Naive thymus-derived CD8-positive, alpha-beta T cell (primary cell): ENCODE measurements at places on chromosomes 4 and X.

- no peak for DNase-seq
Observed at GRCh38 chrX:123731987-123732669, 724 bp downstream of the THOC2 start.

DNA sequence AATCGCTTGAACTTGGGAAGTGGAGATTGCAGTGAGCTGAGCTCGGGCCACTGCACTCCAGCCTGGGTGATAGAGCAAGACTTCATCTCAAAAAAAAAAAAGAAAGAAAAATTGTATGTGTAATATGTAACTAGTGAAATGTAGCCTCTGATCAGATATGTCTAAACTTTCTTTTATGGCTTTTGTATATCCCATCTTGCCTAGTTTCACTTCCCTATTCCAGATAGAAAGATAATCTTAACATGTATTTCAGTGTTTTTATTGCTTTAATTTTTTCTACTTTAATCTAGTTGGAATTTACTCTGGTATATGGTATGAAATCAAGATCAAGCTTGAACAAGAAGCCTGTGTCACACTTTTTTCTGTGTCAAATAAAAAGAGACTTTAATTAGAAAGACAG, 1.9 kb upstream of the ZNF41 start:
- DNase-seq: no peak

GRCh38 chrX:153725039-153725831, 579 bp downstream of the ABCD1 start:
- peak; percentile 10 for DNase-seq

DNA sequence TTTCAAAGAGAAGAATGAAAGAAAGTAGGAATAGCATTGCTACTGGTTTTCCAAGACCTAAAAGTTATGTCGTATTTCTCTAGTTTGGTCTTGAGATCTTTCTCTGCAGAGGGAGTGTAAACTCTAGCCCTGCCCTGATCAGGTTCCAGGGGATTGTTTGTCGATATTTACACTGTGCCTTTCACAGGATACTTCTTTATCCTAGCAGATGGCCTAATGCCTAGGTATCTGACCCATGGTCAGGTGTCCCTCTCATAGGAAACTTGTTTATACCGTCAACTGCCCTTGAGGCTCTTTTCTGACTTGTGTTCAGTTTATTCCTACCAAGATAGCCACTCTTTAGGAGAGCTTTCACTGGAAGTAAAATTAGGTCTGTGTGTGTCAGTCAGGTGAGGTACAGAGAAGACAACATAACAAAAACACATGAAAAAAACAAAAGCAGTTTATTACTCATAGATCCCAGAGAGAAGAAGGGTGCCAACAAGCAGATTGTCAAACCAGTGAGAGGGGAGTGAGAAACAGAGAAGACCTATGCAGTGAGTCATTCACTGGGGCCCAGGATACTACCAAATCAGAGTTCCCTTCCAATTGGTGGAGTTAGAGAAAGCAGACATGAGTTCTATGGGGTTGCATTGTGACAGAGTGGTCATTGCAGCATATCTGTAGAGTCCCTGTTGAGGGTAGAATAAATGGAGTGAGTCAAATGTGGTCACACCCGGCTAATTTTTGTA, 40.6 kb upstream of the THOC2 start:
- no peak for DNase-seq

DNA sequence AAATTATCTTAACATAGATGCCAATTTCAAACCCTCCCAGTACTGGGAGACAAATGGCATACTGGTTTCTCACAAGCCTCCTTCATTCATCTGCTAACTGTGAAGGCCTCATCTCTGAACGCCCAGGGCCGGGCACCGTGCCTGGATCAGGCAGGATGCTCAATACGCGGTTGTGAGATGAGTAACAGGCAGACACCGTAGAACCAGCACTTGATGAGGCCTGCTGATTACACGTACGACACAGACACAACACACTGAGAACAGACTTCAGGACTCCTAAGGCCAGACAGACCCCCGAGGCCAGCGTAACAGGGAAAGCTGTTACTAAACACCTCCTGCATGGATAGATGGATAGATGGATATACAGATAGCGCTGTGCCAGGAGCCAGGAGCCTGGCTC, 154.6 kb downstream of the AFAP1 start:
- no peak for DNase-seq

DNA sequence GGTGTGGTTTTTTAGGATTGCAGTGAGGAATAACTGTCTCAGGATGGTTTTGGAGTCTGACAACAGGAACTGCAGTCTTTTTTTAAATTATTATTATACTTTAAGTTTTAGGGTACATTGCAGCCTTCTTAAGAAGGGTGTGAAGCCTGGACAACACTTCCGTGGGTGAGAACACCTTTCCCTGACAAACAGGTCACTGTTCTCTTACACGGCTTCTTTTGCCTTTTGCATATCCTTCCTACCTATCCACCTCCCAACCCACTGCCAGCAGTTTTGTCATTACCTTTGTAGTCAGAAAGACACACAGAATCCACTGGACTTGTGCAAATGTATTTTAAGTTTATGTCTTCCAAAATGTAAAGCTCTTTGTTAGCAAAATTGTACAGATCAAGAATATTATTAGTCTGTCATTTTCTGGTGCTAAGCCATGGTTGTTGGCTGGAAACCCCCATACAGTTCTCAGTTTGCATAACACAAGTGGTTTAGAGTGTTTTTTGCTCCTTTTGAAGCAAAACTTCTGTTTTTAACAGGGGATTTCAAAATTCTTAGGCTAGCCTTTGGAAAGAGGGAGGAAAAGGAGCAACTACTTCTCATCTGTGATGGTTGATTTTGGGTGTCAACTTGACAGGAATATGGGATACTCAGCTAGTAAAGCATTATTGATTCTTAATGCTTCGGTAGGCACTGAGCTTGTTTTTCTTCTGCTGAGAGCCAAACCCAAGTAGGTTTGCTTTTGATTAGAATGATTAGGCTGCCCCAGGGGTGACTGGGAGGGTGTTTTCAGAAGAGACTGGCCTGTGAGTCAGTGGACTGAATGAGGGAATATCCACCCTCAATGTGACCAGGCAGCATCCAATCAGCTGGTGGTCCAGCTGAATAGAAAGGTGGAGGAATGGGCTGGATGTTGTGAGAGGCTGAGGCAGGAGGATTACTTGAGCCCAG, 29.4 kb upstream of the KLHL2 start:
- DNase-seq: no peak

- no peak for DNase-seq
Observed at GRCh38 chr4:109160494-109160893, 142.0 kb downstream of the COL25A1 start.

- no peak for DNase-seq
Observed at GRCh38 chr4:26751838-26752237, 108.8 kb upstream of the STIM2 start.

GRCh38 chr4:168536448-168536847, 39.6 kb downstream of the PALLD start:
- DNase-seq: no peak

DNA sequence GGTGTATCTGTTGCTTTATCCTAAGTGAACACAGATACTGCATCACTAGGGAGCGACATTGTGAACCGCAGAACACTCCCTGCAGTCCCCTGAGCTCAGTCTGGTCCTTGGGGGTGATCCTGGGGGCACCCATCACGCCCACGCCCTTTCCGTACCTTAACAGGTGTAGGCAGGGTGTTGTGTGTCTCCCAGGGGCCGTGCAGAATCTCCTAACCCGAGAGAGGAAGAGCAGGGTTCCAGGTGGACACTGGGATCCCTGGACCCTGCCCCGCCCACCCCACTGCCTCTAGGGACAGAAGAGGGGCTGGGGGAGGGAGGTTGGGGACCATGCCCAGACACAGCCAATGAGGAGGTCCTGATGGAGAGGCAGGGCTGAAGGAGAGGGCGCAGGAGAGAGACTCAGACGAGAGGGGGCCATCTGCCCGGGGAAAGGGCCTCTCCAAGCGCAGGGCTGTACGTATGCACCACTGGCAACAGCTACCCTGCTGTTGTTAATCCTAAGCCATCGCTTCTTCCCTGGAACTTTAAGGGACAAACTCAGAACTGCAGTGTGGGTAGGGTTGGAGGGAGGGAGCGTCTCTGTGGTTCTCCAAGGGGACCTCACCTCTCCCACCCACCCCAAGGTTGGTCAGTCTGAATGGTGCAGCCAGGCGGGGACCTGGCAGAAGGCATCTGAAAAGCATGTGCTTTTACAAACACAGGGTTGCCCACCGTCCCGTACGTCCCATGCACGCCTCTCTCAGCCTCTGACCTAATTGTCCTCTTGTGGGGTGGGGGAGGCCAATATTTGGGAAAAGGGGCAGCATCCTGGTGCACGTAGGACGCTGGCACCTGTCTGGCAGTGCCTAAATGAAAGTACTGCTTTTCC, 2.5 kb downstream of the P2RY8 start:
- peak; percentile 59 for DNase-seq

GRCh38 chrX:15813416-15813815, 23.1 kb downstream of the ZRSR2 start:
- DNase-seq: no peak

DNA sequence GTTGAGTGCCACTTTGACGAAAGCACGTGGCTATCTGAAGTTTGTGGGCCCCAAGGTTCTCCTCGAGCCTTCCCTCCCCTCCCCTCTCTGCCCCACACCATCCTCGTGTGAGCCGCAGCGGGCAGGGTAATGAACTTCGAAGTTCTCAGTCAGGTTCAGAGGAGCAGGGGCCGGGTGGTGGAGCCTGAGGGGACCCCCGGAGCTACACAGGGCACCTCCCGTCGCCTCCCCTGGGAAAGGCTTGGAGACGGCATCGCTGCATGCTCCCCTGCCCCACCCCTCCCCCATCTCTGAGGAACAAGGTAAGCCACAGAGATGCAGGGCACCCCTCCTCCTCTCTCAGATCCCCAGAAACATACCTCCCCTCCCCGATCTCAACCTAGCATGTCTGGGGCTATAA, 2.8 kb upstream of the NKX1-1 start:
- DNase-seq: no peak

GRCh38 chr4:71683309-71683708, 100.6 kb downstream of the GC start:
- DNase-seq: no peak

DNA sequence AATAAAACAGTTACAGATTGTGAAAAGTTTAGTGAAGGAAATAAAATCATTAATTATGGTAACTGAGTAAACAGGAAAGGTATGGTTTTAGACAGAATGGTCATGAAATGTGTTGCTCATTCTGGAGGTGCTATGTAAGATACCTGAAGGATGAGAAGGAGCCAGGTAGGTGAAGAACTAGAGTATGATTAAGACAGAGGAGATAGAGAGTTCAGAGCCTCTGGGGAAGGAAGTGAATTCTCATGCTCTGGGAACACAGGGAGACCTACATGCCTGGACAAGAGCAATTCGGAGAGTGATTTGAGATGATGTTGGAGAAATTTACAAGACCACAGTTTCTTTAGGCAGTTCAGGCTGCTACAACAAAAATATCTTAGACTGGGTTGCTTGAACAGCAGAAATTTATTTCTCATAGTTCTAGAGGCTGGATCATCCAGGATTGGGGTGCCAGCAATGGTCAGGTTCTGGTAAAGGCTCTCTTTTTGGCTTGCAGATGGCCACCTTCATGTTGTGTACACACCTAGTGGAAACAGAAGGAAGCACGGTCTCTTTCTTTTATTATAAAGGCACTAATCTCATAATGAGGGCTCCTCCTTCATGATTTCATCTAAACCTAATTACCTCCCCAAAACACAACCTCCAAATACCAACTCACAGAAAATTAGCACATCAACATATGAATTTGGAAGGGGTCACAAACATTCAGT, 1416.1 kb downstream of the PCDH7 start:
- no peak for DNase-seq

GRCh38 chr4:89249313-89249712, 58.3 kb downstream of the GPRIN3 start:
- DNase-seq: no peak

- no peak for DNase-seq
Observed at GRCh38 chrX:45240301-45240700, 39.6 kb upstream of the DIPK2B start.

- DNase-seq: no peak
Observed at GRCh38 chr4:121720109-121720508, 23.3 kb upstream of the ANXA5 start.

- DNase-seq: no peak
Observed at GRCh38 chr4:152258391-152258790, 277.5 kb downstream of the FBXW7 start.

GRCh38 chr4:6647582-6648230, 7.2 kb downstream of the MRFAP1 start:
- no peak for DNase-seq
